Anterior cingulate cortex (tissue), 58 donors: ENCODE measurements at places on chromosomes 7 and 10.

DNA sequence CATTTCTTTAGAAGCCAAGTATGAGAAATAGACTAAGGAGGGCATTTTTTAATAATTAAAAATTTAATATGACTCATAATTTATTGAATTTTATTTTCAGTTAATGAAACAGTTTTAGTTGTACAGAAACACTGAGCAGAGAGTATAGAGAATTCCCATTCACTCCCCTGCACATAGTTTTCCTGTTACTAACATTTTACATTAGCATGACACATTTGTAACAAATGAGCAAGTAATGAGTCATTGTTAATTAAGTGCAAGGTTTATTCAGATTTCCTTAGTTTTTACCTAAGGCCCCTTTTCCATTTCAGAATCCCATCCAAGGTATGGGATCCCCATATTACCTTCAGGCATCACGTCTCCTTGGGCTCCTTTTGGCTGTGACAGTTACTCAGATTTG lies 271.5 kb upstream of the FZD8 start:
- DNase-seq = no peak

DNA sequence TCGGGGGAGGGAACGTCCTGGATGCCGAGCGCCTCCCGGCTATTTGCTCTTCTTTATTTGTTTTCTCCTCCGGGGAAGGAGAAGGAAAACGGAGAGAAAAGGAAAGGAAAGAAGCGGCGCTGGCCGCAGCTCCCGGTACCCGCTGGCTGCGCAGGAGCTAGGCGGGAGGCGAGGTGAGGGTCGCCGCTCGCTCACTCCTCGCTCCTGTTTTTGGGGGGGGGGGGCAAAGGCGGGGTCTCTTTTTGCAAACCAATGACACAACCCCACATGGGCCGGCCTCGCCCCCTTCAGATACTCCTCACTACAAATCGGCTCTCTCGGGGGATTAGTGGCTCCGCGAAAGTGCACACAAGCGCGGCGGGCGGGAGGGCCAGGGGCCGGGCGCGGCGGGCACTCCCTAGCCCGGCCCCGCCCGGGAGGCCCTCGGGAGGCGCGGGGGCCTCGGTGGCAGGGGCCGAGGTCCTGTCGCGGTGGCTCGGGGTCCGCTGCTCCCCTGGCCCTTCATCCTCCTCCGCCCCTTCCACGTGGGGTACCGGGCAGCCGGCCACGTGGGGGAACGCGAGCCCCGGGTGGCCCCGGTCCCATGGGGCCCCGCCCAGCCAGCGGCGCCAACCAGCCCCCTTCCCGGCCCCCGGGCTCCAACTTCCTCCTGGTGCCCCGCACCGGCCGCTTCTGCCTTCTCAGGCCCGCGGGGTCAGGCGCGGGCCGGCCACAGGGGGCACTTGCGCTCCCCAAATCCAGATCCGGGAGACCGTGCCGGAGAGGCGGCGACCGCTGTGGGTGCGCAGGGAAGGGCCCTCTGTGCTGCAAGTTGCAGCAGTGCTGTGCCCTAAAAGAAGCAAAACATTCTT lies 718 bp upstream of the CTBP2 start:
- DNase-seq = no peak

- DNase-seq = no peak
Measured at GRCh38 chr7:106858618-106859532, 6.2 kb upstream of the PIK3CG start.

- DNase-seq = no peak
Measured at GRCh38 chr7:435630-436366, 83.8 kb downstream of the PDGFA start.

- DNase-seq = no peak
Measured at GRCh38 chr10:28060031-28060607, 61.2 kb upstream of the ODAD2 start.

DNA sequence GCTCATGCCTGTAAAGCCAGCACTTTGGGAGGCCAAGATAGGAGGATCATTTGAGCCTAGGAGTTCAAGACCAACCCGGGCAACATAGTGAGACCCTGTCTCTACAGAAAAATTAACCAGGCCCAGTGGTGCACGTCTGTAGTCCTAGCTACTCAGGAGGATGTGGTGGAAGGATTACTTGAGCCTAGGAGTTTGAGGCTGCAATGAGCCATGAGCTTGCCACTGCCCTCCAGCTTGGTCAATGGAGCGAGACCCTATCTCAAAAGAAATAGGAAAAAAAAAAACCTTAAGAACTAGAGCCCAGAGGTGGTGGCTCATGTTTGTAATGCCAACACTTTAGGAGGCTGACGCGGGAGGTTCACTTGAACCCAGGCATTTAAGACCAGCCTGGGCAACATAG lies 2.2 kb downstream of the STRA8 start:
- DNase-seq = no peak

- DNase-seq = no peak
Measured at GRCh38 chr7:16933296-16934279, 51.8 kb upstream of the AGR3 start.

- no peak for DNase-seq
Measured at GRCh38 chr7:6172224-6172909, 100.1 kb downstream of the CYTH3 start.

GRCh38 chr10:129116371-129116770 lies 350.7 kb upstream of the MGMT start:
- DNase-seq = no peak

DNA sequence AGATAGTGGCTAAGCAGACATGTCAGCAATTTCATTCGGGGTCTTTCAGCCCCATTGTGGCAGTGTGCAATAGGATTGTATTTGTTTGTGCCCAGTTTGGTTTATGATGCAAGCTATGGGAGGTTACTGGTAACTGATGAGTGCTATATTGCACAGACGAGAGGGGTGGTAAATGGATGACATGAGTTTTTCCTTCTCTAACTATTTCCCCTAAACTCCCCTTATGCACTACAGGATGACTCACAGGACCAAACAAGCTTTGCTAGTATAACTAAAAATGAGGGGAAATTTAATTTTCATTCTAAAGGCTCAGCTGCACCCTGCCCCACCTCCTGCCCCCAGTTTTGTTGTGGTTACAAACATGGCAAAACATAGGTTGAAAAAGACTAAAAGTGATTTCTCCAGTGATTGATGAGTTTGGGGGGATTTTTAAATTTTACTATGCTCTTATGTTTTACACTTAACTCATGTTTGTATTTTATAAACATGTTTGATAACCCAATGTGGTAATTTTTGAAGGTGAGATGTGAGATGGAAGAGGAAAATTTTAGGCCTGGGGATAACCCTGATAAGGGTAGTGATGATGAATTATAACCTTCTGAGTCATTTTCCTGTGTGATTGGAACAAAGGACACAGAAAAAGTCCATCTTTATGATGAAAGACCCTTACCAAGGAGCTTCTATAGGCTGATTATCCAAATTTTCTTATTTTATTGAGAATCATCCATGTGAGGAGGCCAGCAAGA lies 60.8 kb upstream of the NAMPT start:
- no peak for DNase-seq

GRCh38 chr7:102264367-102264891 lies 22.2 kb upstream of the SH2B2 start:
- DNase-seq = no peak

- no peak for DNase-seq
Measured at GRCh38 chr10:79339266-79339665, 8.0 kb upstream of the PPIF start.

GRCh38 chr10:133110133-133110532 lies 22.4 kb downstream of the ADGRA1 start:
- DNase-seq = no peak

- no peak for DNase-seq
Measured at GRCh38 chr10:131991726-131992125, 10.0 kb upstream of the BNIP3 start.

DNA sequence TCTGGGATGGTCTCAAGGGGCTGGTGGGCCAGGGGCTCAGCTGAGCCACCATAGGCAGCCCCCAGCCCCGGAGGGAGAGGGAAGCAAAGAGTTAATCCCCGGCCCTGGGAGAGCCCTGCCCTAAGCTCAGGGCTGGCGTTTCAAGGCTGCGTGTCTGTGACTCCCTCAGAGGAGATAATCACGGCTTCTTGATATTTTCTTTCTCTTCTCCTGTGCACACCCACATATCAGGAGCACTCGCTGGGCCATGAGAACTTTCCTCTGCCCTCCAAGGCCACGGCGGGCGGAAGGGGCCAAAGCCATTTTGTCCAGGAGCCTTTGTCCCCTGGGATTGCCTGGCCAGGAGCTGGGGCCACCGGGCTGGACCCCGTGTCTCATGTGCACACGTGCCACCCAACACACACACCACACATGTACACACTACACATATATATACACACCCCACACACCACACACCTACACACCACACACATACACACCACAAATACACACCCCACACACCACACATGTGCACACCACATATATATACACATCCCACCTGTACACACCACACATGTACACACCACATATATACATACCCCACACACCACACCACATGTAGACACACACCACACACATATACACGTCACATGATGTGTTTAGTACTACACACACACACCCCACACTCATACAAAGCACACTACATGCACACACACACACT lies 16.9 kb downstream of the VENTX start:
- no peak for DNase-seq

DNA sequence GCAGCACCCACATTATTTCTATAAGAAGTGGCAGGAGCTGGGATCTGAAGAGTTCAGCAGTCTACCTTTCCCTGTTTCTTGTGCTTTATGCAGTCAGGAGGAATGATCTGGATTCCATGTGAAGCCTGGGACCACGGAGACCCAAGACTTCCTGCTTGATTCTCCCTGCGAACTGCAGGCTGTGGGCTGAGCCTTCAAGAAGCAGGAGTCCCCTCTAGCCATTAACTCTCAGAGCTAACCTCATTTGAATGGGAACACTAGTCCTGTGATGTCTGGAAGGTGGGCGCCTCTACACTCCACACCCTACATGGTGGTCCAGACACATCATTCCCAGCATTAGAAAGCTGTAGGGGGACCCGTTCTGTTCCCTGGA lies 874 bp upstream of the RBP3 start:
- DNase-seq = no peak

GRCh38 chr10:43251419-43252165 lies 15.3 kb downstream of the RASGEF1A start:
- DNase-seq = no peak

DNA sequence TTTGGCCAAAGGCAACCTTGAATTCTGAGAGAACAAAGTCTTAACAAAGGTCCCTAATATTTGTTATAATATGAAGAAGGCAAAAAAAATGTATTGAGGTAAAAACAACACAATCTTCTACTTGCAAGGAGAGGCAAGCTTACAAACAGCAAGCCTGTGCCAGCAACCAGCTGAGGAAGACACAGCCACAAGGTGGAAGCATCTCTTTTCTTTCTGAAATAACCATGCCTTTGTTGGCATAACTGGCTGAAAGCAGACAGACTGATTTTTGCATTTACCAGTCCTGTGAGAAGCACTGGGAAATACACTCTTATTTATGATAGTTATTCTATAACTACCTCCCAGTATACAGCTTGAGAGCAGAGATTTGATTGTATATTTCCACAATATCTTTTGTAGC lies 292.0 kb downstream of the PHTF2 start:
- no peak for DNase-seq

DNA sequence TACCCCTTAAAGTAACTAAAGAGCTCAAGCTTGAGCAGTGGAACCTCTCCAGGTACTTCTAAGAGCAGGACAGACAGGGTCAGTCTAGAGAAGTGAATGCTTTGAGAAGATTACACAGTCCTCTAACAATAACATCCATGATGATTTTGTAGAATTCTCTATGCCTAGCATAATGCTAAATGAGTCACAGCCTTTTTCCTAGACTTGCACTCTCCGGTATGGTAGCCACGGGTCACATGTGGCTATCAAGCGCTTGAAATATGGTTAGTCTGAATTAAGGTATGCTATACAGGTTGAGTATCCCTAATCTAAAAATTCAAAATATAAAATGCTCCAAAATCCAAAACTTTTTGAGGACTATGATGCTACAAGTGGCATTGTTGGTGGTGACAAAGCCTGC lies 166.6 kb upstream of the MKLN1 start:
- DNase-seq = no peak

- DNase-seq = no peak
Measured at GRCh38 chr7:17497549-17498167, 199.2 kb downstream of the AHR start.

DNA sequence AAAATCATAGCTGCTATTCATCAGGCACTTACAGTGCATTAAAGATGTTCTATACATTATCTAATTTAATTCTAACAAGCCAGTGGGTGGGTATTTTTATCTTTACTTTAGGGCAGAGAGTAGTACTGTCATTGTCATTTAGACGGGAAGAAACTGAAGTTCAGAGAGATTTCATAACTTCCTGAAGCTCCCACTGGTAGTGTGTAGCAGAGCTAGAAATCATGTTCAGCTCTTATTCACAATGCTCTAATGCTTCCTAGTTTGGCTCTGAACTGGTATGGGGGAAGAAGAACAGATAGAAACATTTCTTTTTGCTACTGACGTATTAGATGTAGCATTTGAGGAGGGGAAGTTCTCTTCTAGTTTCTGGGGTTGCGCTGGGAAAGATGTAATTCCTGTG lies 116.7 kb downstream of the CYP26A1 start:
- no peak for DNase-seq

DNA sequence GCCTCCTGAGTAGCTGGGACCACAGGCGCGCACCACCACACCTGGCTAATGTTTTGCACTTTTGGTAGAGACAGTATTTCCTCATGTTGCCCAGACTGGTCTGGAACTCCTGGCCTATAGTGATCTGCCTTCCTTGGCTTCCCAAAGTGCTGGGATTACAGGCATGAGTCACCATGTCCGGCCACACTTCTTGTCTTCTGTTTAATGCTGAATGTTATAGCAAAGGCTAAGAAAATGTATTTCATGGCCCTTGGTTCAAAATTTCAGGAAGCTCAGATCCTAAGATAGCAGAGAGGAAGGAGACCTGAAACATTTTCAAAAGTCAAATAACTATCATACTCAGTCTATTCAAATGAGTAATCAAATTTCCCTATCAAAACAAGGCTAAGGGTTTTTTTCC lies 229.6 kb downstream of the BAMBI start:
- no peak for DNase-seq

GRCh38 chr10:44962870-44963738 lies 3.5 kb downstream of the RASSF4 start:
- no peak for DNase-seq

GRCh38 chr7:49767719-49768118 lies 5.7 kb upstream of the VWC2 start:
- no peak for DNase-seq

DNA sequence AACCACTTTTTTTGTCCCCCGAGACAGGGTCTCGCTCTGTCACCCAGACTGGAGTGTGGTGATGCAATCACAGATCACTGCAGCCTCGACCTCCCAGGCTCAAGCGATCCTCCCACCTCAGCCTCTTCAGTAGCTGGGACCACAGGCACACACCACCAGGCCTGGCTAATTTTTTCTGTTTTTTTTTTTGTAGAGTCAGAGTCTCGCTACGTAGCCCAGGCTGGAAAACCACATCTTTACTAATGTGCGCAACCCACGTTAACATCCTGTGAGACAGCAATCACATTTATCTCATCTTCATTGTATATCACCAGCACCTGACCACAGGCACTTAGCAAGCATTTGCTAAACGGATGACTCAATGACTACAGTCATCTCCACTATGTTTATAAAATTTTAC lies 77.8 kb upstream of the ATP6V0A4 start:
- DNase-seq = no peak
